Lower lobe of right lung (tissue), 2 donors: ENCODE measurements at places on chromosomes 12 and 14. TPM values are rescaled to one million over a fixed set of nuclear protein-coding genes. Genes with fewer than 3 reads are reported as not detected.

- no peaks in the 10 kb centered on the region for H3K27me3 ChIP-seq
- H3K27ac ChIP-seq: no peak overlapping the region
- no peak overlapping the region for H3K4me3 ChIP-seq
- no peaks in the 10 kb centered on the region for H3K4me1 ChIP-seq
- H3K36me3 ChIP-seq: no peaks in the 10 kb centered on the region
Measured at GRCh38 chr14:86166541-86166940, 636.6 kb downstream of the FLRT2 start.

GRCh38 chr12:120350576-120351350 lies 18.2 kb downstream of the MSI1 start:
- H3K27me3 ChIP-seq: no peaks in the 10 kb centered on the region
- H3K4me1 ChIP-seq: no peaks in the 10 kb centered on the region
- DNase-seq: peak; percentile 78
- peak overlapping the region; percentile 3 for H3K4me3 ChIP-seq

DNA sequence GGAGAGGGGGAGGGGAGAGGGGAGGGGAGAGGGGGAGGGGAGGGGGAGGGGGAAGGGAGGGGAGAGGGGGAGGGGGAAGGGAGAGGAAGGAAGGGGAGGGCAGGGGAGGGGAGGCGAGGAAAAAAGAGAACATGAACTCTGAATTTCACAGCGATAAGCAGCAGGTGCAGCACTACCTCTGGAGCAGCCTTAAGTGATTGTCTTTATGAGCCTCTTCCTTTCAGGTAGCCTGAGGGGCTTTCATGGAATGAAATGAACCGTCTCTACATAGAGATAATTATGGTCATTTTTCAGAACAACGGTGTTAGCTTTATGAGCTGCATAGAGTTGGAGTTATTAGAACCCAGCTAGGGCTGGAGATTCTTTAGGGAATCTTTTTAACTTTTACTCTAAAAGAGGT lies 18.1 kb upstream of the PTCSC3 start:
- no peak for DNase-seq
- H3K4me1 ChIP-seq: no peaks in the 10 kb centered on the region
- H3K27ac ChIP-seq: no peak overlapping the region

- H3K36me3 ChIP-seq: no peaks in the 10 kb centered on the region
- no peak overlapping the region for H3K4me3 ChIP-seq
- DNase-seq: no peak
Measured at GRCh38 chr12:58425481-58426392, 484.4 kb downstream of the ATP23 start.

GRCh38 chr12:3771853-3772252 lies 18.9 kb upstream of the CRACR2A start:
- no peaks in the 10 kb centered on the region for H3K4me1 ChIP-seq
- no peaks in the 10 kb centered on the region for H3K27me3 ChIP-seq
- no peak overlapping the region for H3K27ac ChIP-seq
- no peak for DNase-seq
- no peaks in the 10 kb centered on the region for H3K36me3 ChIP-seq
- H3K4me3 ChIP-seq: no peak overlapping the region

IKZF4 gene
- total RNA-seq: 13.1 TPM

DNA sequence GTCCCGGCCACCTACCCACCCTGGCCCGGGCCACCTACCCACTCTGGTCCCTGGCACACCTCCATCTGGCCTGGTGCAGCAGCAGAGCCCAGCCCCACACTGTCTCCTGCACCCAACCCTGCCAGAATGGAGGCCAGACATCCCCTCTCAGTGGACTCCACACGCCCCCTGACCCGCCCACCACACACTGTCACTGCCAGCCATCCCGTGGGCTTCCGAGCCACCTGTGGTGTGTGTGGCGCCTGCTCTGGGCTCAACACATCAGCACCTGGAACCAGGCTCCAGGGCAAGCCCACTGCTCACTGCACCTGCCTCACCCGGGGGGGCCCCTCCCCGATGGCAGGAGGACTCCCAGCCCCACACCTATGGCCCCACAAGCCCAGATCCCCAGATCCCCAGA lies 50.5 kb downstream of the FBRSL1 start:
- H3K27ac ChIP-seq: no peak overlapping the region
- H3K4me3 ChIP-seq: no peak overlapping the region
- no peaks in the 10 kb centered on the region for H3K36me3 ChIP-seq
- no peaks in the 10 kb centered on the region for H3K4me1 ChIP-seq
